Myometrial cell (primary cell): ENCODE measurements at places on chromosomes 3 and 15. TPM values are rescaled to one million over a fixed set of nuclear protein-coding genes. Genes with fewer than 3 reads are reported as not detected.

Gene LRRIQ4
- not detected in 2 replicates for total RNA-seq

Gene GOLGA8M
- total RNA-seq = 0.35 TPM in 1 of 2 replicates, not detected in the other

Gene SLC4A7
- total RNA-seq = 10.6 and 16.1 TPM in 2 replicates

Gene IL20RB
- total RNA-seq = 34.0 and 37.6 TPM in 2 replicates

Gene ULK3
- total RNA-seq = 18.8 and 35.2 TPM in 2 replicates
